T-cell (primary cell): ENCODE measurements at places on chromosomes 1 and 21. TPM values are rescaled to one million over a fixed set of nuclear protein-coding genes. Genes with fewer than 3 reads are reported as not detected.

COL6A1 gene
- 14.6 TPM for total RNA-seq

NIBAN1 gene
- 53.6 TPM for total RNA-seq

SLX9 gene
- total RNA-seq = 26.7 TPM

LCE6A gene
- total RNA-seq = not detected

ASB17 gene
- not detected for total RNA-seq

ASPM gene
- total RNA-seq = 0.93 TPM

IVL gene
- total RNA-seq = not detected

CLDN19 gene
- total RNA-seq = not detected

DNA sequence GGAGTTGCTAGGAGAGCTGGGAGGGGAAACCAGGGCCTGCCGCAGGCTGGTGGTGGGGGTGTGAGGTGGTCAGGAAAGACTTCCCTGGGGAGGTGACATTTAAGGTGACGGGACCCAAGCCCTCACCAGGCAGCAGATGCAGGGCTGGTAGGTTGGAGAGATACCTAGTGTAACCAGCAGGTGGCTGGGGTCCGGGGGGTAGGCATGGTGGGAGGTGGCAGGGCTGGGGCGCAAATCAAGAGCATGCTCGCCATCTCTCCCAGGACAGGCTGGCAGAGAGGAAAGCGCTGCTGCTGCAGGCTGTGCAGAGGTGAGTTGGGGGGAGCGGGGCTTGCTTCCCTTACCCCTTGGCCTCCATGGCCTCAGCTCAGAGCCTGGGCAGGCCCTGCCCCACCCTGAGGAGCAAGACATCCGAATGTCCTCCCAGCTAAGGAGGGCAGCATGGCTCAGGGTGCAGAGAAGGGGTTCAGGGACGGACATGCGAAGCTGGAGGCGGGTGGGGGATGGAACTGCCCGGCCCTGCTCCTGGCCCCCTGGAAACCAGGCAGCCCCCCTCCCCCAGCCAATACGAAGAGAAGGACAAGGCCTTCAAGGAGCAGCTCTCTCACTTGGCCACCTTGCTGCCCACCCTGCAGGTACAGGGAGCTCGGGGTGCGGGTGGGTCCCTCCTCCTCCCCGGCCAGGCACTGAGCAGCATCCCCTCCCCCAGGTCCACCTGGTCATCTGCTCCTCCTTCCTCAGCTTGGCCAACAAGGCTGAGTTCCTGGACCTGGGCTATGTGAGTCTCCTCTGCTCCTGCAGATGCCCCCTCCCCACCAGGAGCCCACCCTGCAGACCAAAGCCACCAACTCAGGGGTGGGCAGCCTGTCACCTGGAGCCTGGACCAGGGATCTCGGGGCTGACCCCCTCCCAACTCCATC, 4.0 kb downstream of the RNF207 start:
- H3K4me3 ChIP-seq = no peak overlapping the region
- no peaks in the 10 kb centered on the region for H3K36me3 ChIP-seq
- peaks cover 61% of the 10 kb centered on the region for H3K27me3 ChIP-seq

DNA sequence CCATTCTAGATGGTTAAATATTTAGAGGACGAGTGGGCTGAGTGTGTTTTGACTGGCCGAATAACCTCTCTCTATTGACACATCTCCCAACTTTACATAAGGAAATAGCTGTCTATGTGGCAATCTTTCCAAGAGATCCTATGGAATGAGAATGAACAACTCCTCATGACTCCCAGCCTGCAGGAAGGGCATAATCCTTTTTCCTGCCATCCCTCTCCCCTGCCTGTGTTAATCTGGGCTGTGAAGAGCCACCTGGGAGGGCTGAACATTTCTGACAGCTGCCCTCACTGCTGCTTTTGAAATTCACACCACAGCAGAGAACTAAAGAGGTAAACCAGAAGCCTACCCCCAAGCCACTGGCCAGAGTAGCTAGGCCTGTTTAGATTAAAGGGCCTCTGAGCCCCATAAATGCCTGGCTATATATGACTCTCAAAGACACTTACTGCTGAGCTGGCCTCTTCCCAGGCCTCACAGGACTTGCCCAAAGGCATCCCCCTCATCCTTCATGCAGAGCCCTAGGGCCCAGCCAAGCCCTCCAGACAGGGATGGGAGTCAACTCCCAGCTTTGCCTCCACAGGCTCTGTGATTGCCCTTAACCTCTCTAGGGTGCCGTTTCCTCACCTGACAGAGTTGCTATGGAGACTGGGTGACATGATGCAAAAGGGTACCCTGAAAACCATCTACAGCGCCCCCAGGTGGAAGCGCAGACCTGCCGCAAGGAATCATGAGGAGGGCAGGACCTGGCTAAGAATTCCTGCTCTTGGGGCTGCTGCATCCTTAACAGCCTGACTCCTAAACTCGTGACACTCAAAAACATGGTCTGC, 42.0 kb upstream of the LDLRAP1 start:
- peaks cover 9% of the 10 kb centered on the region for H3K36me3 ChIP-seq
- H3K4me3 ChIP-seq = no peak overlapping the region
- peaks cover 22% of the 10 kb centered on the region for H3K4me1 ChIP-seq
- no peaks in the 10 kb centered on the region for H3K27me3 ChIP-seq
- no peak overlapping the region for H3K27ac ChIP-seq
- DNase-seq = no peak

DNA sequence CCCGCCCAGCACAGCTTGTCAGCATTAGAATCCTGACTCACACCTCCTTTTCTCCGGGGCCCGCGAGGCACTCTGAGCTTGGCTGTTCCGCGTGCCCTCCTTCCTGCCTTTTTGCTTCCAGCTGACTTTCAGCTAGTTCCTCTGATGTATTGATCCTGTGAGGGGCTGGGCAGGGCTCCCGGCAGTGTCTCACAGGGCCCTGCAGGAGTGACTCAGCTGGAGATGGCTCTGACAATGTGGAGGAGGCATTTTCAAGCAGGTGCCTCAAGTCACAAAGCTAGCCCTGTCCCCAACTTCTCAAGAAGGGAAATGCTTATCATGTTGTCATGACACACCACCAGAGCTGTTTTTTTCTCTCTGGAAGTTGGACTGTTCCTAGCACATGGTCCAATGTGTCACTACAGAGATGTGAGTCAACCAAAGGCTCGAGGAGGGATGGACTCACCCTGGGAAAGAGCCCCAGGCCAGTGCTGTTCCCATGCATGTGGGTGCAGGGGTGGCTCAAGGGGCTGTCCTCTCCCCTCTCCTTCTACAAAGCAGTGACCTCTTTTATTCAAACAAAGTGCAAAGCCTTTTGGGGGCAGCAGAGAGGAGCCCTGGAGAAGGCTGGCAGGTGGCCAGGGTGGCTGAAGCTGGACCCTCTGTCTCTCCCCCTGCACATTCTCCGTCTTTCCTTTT, 30.6 kb downstream of the SYT6 start:
- no peak overlapping the region for H3K27ac ChIP-seq
- H3K4me3 ChIP-seq = no peak overlapping the region
- no peaks in the 10 kb centered on the region for H3K27me3 ChIP-seq
- DNase-seq = no peak

DNA sequence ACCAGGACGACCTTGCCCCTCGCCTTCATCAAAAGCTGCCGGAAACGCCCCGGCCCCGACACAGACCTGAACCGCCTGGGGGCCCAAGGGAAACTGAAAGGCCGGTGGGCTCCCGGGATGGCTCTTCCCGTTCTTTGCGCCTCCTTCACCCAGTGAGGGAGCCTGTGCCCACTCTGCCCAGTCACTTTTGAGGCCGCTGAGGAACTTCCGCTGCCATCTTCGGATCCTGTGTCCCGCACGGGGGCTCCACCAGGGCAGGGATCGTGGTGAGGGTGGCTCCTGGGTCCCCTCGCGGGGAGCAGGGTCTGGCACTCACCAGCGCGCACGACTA, 104.0 kb downstream of the PPIAL4G start:
- no peaks in the 10 kb centered on the region for H3K36me3 ChIP-seq
- H3K4me3 ChIP-seq = peak overlapping the region; percentile 29
- no peaks in the 10 kb centered on the region for H3K27me3 ChIP-seq
- DNase-seq = no peak
- no peak overlapping the region for H3K27ac ChIP-seq
- peaks cover 8% of the 10 kb centered on the region for H3K4me1 ChIP-seq

DNA sequence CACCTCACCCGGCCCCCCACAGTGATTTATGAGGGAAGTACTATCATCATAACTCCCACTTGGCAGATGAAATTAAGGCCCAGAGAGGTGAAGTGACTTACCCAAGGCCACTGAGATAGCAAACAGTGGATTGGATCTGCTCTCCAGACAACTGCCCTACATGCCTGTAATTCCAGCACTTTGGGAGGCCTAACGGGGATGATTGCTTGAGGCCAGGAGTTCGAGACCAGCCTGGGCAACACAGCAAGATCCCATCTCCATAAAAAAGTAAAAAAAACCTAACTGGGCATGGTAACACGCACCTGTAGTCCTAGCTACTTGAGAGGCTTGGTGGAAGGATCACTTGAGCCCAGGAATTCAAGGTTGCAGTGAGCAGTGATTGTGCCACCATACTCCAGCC, 14.2 kb upstream of the RNF19B start:
- H3K36me3 ChIP-seq = no peaks in the 10 kb centered on the region
- H3K4me1 ChIP-seq = peaks cover 12% of the 10 kb centered on the region
- H3K4me3 ChIP-seq = no peak overlapping the region

DNA sequence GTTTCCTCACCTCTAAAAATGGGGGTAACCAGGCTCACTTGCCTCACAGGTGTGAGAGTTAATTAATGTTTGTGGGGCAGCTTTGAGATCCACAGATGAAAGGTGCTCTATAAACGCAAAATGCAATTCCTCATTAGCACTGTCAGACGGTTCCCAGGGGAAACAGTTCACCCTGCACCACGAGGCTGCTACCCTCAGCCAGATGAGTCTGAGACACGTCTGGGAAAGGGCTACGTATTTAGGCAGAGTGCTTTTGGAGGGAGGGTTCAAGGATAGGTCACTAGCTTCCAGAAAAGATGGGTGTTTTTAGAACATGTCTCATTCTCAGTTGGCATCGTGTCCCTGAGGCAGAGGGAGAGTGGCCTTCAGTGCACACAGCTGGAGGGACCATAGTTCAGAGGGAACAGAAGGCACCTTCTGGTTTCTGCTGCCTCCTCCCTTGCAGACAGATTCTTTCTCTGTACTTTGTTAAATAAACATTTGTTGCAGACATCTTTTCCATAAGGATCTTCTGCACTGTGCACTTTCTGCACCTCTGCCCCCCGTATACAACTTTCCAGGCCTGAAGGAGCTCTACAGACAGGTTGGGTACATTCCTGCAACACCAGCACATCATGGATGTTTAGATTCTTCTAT, 139.9 kb downstream of the CLIC6 start:
- H3K27me3 ChIP-seq = no peaks in the 10 kb centered on the region
- no peak for DNase-seq
- peak overlapping the region; percentile 1 for H3K4me3 ChIP-seq
- peak overlapping the region; percentile 77 for H3K27ac ChIP-seq
- H3K4me1 ChIP-seq = peaks cover 57% of the 10 kb centered on the region

DNA sequence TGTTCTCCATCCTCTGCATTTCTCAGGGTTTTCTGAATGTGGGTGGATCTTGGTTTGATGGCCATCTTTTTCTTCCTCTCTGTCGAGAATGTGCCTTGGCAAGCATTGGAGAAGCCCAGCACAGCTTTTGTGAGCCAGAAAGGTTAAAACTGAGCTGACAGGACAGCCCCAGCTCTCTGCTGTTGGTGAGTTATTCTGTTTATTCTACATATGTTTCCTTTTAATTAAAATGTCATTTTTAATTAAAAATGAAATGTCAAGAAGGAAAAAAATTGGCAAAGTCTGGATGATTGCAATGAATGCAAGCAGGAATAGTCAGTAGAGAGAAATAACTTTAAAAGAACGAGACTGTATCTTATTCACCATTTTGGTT, 325.8 kb downstream of the PTBP2 start:
- DNase-seq = no peak
- H3K4me1 ChIP-seq = no peaks in the 10 kb centered on the region
- H3K27me3 ChIP-seq = no peaks in the 10 kb centered on the region
- H3K4me3 ChIP-seq = no peak overlapping the region
- H3K27ac ChIP-seq = no peak overlapping the region

DNA sequence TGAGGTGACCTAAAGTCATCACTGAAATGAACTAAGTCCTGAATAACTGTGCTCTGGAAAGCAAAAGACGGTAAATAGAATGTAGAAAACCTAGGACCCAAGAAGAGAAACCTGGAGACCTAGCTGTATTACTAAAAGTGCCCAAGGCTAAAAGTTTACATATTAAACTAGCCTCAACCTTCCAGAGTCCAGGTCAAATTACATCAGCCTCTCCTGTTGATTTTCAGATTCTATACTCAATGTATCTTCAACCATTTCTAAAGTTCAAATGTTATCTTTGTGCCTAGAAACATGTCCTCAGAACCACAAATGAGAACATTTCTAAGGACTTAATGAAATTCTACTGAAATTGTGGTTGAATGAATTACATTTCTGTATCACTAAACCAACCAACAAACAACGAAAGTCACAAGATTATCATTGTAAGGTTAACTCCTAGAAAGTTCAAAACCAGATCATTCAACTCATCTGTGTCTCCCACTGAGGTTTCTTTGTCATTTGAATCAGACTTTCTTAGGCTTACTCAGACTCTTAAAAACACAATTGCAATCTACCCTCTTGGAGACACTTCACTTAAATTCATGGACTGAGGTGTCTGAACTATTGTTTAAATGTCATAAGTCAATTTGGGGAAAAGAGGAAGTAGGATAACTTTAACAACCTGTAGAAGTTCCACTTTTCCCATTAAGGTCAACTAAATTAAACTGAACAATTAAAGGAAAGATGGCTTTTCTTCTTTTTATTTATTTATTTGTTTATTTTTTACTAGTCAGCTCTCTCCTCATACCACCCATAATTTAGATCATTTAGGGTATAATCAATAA, 207.7 kb downstream of the BARHL2 start:
- no peak for DNase-seq
- H3K4me1 ChIP-seq = no peaks in the 10 kb centered on the region
- no peak overlapping the region for H3K4me3 ChIP-seq

GRCh38 chr1:162755306-162755705, 35.2 kb upstream of the HSD17B7 start:
- no peak overlapping the region for H3K27ac ChIP-seq
- no peak overlapping the region for H3K4me3 ChIP-seq
- H3K4me1 ChIP-seq = no peaks in the 10 kb centered on the region
- no peak for DNase-seq

- no peaks in the 10 kb centered on the region for H3K4me1 ChIP-seq
- H3K36me3 ChIP-seq = peaks cover 2% of the 10 kb centered on the region
- no peak overlapping the region for H3K4me3 ChIP-seq
Observed at GRCh38 chr1:231571904-231572303, 43.4 kb downstream of the TSNAX start.
